Foreskin fibroblast (primary cell): ENCODE measurements at places on chromosomes 2 and 18.

DNA sequence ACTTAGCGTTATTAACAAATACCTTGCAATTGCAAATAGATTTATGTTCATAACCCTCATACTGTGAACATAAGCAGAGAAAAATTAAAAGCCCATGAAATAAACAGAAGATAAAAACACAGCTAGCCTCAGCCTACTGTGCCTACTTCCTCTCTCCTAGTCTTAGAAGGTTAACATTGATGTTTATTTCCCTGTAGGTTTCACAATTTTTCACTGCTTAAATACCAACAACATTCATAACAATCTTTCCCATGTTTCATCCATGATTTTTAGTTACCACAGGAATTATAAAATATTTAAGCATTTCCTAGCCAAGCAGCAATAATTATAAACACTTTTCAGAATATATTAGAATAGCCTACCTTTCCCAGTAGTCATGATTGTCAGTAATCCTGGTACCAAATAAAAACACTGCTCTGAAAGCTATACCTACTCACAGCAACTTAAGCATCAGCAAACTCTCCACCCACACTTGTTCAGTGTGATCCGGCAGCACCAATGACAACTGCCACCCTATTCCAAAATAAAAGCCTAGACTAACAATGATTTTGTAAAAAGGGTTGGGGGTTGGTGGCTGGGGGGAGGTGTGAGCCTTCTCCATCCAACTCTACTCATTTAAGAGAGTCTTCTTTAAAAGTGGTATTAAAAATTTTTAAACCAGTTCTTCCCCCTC, 40.6 kb upstream of the RNU4ATAC start:
- no peak for DNase-seq

DNA sequence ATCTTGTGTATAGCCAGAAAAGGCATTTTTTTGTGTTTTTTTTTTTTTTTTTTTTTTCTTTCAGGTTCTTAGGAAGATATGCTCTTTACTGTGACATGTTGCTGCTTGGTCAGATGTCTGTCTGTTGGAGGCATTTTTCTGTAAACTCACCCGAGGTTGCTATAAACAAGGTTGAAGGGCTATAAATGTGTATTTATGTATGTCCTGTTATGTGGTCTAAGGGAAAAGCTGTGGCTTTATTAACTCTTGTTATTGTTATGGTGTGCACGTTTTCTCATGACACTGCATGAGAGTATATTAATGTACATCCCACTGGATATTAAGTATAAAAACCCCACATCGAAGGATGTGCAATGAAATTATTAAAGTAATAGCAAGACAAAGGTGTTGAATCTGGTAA, 102.0 kb downstream of the ZNF532 start:
- DNase-seq = no peak

GRCh38 chr2:172011812-172012575, 12.2 kb downstream of the METAP1D start:
- DNase-seq = no peak

- no peak for DNase-seq
Observed at GRCh38 chr2:71686781-71687180, 233.4 kb downstream of the DYSF start.

DNA sequence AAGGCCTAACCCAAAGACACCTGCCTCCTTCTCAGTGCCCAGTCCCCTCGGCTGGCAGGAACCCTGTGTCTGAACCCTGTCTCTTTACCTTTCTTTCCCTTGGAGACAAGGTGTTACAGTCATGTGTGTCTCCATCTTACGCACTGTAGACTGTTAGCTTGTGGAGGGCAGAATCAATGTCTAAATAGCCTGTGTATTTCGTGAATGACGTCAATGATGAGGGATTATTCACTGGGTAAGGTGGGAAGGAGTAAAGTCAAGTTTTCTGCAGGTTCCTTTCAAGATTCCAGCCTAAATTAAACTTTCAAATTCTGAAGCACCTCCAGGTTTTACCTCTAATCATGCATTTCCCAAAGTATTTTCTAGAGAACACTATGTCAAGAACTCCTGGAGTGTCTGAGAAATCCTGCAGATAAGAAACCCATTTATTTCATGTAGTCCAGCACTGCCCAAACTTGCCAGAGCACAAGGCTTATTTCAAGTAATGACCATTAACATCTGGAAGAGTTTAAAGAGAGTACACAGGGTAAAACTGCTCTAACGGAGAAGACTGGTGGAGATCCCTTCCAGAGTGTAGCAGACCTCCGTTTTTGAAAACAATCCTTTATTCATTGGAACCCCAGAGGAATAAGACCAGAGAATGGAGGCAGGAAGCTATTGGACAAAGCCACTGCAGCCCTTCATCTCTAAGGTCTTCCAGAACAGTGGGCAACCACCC, 72.8 kb downstream of the KCNF1 start:
- DNase-seq = peak; percentile 22

- DNase-seq = no peak
Observed at GRCh38 chr2:157501026-157501425, 57.1 kb upstream of the CYTIP start.

- no peak for DNase-seq
Observed at GRCh38 chr2:127515383-127515915, 10.8 kb downstream of the IWS1 start.

DNA sequence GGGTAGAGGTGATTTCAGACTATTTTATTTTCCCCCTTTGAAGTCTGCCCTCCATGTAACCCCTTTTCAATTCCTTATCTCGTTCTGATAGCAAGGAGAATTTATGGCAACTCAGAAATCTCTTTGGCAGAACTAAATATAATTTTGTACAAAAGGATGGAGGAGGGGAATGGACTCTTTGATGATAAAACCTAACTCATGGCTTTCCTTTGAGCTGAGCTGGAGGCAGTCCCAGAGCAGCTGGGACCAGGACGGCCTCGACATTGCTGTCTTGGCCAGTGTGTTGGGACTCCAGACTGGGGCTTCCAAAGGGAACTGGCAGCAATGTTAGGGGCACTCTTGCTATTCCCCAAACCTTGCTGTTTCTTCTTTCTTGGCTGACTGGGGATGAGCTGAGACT, 47.7 kb downstream of the PAX8 start:
- DNase-seq = no peak

GRCh38 chr2:7077660-7078267, 160.6 kb downstream of the RNF144A start:
- DNase-seq = peak; percentile 2

GRCh38 chr2:42493468-42494354, at the start of gene KCNG3:
Gene KCNG3 (minus strand): TSS chr2:42493982. CDS start chr2:42493501, 481 bp downstream.
- DNase-seq = peak; percentile 33

DNA sequence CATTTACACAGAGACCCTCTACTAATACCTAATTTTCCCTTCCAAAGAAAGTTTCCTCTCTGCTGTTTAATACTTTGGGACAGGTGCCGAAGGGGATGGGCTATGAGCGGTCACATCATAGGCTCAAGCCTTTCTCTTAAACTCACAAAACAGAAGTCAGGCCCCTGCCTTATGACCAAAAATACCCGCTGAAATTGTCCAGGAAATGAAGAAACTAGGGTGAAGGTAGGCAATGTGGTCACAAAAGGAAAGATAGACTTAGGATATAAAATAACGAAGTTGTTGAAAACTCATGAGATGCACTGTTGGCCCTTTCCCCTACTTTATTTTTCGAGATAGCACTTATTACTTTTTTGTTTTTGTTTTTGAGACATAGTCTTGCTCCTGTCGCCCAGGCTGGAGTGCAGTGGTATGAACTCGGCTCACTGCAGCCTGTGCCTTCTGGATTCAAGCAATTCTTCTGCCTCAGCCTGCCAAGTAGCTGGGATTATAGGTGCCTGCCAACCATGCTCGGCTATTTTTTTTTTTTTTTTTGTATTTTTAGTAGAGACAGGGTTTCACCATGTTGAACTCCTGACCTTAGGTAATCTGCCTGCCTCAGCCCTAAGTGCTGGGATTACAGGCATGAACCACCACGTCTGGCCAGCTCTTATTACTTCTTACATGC, 16.3 kb downstream of the SLC8A1 start:
- no peak for DNase-seq

DNA sequence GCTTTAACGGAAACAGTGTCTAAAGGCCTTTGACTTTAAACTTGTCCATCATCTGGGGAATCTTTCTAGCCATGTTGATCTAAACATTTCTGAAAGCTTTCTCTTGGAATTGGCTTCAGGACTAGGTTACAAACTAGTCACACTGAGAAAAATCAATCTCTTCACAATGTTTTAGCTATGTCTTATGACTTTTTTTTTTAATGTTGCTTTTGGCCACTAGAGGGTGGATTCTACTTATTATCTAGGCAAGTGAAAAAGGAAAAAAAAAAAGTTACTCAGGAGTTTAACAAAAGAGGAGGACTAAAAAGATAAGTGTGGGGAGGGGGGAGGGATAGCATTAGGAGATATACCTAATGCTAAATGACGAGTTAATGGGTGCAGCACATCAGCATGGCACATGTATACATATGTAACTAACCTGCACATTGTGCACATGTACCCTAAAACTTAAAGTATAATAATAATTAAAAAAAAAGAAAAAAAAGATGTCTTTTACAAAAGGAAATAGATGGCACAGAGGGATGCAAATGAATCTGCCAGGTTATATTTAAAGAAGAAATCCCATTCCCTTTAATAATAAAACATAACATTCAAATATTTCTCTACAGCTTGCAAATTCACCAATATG, 160.4 kb upstream of the PID1 start:
- no peak for DNase-seq
